ENCODE measurements at places on chromosomes 16 and 17.

DNA sequence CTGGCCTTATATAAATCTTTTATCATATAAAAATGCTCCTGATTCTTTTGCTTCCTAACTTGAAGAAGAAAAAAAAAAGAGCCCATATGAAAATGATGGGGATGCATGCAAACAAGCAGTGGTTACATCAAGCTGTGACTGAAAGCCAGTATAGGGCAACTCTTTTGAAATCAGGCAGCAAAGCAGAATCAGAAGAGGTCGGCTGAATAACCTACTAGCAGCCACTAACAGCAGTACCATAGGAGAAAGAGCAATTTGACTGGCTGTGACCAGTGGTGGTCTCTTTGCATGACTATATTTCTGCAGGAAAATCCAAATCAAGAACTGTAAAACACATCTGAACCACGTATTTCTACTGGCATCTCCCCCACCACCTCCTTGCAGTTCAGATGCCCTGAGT is 161.9 kb upstream of the C17orf78 start:
- DNase-seq = no peak

DNA sequence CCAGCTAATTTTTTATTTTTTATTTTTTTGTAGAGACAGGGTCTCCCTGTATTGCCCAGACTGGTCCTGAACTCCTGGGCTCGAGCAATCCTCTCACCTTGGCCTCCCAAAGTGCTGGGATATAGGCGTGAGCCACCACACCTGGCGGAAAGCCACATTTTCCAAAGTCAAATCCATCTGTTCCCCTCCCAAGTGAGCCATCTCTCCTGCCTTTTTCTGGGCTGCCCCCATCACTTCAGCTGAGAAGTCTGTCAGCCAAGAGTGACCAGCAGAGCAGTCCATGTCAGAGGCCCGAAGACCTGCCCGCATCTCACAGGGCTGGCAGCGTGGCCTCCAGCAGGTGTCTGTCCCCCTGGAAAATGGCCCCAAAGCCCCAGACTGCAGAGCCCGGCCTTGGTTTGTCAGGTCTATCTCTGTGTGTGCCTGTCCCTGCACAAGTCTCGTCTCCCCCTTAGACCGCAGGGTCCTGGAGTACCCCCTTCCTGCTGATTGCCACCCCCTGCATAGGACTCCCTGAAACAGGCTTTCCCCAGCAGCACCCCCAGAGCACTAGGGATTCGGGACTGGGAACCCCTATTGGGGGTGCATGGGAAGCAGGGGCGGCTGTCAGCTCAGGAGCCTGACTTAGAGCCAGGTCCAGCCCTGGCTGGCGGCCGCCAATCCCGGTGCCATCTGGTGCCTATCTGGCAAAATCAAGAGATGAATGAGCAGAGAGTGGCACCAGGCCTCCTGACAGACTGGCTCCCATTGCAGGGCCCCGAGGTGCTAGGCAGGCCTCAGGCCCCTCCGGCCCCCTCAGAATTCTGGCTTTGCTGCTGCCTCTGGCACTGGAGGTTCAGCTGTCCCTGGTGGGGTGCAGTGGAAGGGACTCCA is 7.8 kb downstream of the TTYH2 start:
- no peak for DNase-seq

DNA sequence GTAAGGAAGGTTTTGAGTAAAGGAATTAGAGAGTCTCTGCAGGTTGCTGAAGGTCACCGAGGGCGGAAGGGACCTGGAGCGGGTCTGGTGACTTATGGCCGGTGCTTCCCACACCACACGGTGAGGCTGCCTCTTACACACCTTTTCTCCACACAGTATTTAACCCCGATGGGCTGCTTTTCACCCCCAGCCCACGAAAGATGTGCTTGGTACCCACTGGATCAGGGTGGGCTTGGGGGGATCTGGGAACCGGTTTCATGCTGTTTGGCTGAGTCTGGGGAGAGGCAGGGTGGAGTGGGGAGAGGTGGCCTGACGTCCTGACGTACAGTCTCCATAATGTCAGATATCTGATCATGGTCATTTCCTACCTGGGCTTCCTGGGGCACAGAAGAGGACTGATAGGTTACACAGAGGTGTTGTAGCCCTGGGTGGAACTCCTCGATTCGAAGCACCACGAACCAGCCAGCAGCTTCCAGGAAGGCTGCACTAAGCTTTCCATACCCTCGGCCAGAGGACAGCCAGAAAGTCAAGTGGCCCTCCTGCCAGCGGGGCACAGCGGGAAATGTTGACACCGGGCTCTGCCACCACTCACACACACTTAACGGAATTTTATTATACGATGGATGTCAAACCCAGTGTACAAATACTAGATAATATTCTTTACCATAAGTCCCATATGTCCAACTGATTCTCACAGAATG is 34.0 kb downstream of the OR1D5 start:
- DNase-seq = no peak

DNA sequence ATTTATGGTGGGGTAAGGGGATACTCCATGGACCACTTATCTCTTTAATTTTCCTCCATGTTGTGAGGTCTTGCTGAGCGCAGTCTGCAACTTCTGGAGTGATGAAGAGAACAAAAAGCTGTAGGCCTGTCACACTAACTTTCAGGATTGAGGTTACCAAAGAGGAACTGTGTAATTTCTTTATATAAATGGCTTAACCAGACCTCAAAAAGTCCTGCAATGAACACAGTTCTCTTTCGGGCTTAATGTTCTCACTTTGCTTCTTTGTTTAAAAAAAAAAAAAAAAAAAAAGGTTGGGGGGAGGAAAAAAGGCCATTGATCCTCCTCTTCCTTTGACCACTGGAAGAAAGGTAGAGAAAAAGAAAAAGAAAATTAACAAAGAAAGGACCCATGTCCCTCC is 86.8 kb upstream of the SOX9 start:
- no peak for DNase-seq

DNA sequence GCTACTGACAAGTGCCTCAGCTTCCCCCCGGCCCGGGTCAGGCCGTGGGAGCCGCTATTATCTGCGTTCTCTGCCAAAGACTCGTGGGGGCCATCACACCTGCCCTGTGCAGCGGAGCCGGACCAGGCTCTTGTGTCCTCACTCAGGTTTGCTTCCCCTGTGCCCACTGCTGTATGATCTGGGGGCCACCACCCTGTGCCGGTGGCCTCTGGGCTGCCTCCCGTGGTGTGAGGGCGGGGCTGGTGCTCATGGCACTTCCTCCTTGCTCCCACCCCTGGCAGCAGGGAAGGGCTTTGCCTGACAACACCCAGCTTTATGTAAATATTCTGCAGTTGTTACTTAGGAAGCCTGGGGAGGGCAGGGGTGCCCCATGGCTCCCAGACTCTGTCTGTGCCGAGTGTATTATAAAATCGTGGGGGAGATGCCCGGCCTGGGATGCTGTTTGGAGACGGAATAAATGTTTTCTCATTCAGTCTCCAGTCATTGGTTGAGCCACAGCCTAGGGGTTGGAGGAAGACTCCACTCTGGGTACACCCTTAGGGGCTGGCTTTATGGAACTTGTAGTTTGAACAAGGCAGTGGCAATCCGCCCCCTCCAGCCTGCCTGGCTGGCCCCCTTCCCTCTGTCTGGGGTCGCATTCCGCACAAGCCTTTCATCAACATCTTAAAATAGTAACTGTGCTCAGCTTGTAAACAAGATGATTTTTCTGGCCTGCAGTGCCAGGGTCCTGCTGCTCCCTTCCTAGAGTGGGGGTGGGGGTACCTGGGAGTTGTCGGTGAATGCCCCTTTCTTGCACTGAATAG is 4.1 kb downstream of the SYNGR2 start:
- no peak for DNase-seq

DNA sequence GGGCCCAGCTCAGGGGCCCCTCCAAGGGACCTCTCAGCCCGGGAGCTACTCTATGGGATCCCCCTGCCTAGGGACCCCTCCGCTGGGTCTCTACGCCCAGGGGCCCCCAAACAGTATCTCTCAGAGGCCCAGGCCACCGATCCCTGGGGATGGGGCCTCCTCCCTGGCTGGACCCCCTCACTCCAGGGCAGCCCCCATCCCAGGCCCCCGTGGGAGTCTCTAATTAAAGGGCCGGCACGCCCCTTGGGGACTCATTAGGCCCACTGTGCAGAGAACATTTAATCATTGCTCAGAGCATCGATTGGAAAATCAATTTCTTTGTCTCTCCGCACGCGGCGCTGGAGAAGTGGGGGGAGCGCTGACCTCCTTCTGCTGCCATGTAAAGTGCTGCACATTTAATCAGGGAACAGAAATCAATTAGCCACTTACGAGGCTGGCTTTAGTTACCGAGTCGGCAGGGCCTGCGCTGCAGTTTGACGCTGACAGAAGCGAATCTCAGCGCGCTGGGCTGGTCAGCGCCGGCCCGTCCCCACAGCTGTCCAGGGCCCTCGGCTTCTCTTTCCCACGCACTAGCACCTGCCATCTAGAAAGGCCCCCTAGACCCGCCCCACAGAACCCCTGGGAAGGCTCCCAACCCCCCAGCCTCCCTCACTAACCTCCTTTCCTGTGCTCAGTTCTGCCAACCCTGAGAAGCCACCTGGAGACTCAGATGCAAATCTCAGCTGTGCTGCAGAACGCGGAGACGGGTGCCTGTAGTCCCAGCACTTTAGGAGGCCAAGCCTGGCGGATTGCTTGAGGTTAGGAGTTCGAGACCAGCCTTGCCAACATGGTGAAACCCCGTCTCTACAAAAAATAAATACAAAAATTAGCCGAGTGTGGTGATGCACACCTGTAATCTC is 20.2 kb upstream of the C1QL1 start:
- no peak for DNase-seq

All from BE2C (cell line).